ENCODE measurements at places on chromosomes 1 and 21. TPM values are rescaled to one million over a fixed set of nuclear protein-coding genes. Genes with fewer than 3 reads are reported as not detected.

The MIXL1 gene
- not detected for total RNA-seq

The RHBDL2 gene
- total RNA-seq = not detected

The GBP7 gene
- total RNA-seq = not detected

The SPRR3 gene
- total RNA-seq = 4.4 TPM

The FAM177B gene
- total RNA-seq = 14.9 TPM

The VSIG8 gene
- total RNA-seq = not detected

The CYP4A22 gene
- 0.47 TPM for total RNA-seq

The KAZN gene
- total RNA-seq = 25.5 TPM

The UFC1 gene
- 66.0 TPM for total RNA-seq

DNA sequence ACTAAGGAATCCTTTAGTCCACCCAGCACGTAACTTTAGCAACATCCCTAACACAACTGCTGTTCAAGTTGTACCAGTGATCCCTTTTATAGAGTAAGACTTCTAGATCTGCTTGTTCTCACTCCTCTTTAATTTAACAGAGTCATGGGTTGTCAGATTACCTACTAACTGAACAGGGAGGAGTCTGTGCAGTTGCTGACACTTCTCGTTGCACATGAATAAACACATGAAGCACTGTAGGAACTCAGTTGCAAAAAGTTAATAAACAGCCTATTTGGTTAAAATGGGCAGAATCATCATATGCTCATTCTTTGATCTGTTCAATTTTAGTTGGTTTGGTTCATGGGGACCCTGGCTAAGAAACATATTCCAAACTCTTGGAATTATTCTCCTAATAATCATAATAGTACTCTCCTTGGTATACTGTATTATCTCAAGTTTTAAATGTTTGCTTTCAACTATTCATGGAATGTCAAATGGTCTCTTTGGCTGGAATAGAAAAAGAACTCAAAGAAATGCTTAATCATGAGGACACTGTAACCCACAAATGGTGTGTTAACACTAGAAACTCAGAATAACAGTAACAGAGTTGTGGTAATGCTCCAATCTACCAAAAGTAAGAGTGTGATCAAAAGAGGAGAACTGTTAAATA lies 15.6 kb downstream of the PLPPR5 start:
- no peaks in the 10 kb centered on the region for H3K27me3 ChIP-seq
- no peaks in the 10 kb centered on the region for H3K4me1 ChIP-seq
- no peak overlapping the region for H3K27ac ChIP-seq
- H3K36me3 ChIP-seq = no peaks in the 10 kb centered on the region
- H3K4me3 ChIP-seq = no peak overlapping the region

- peak overlapping the region; percentile 68 for H3K27ac ChIP-seq
- H3K36me3 ChIP-seq = no peaks in the 10 kb centered on the region
- H3K4me1 ChIP-seq = peaks cover 34% of the 10 kb centered on the region
- no peak overlapping the region for H3K4me3 ChIP-seq
- no peaks in the 10 kb centered on the region for H3K27me3 ChIP-seq
Observed at GRCh38 chr21:33655588-33656221, 13.4 kb downstream of the ITSN1 start.

GRCh38 chr1:20723537-20724363 lies 5.9 kb upstream of the KIF17 start:
- DNase-seq = peak; percentile 44
- H3K4me3 ChIP-seq = no peak overlapping the region
- H3K4me1 ChIP-seq = no peaks in the 10 kb centered on the region
- no peak overlapping the region for H3K27ac ChIP-seq
- H3K27me3 ChIP-seq = no peaks in the 10 kb centered on the region
- no peaks in the 10 kb centered on the region for H3K36me3 ChIP-seq

DNA sequence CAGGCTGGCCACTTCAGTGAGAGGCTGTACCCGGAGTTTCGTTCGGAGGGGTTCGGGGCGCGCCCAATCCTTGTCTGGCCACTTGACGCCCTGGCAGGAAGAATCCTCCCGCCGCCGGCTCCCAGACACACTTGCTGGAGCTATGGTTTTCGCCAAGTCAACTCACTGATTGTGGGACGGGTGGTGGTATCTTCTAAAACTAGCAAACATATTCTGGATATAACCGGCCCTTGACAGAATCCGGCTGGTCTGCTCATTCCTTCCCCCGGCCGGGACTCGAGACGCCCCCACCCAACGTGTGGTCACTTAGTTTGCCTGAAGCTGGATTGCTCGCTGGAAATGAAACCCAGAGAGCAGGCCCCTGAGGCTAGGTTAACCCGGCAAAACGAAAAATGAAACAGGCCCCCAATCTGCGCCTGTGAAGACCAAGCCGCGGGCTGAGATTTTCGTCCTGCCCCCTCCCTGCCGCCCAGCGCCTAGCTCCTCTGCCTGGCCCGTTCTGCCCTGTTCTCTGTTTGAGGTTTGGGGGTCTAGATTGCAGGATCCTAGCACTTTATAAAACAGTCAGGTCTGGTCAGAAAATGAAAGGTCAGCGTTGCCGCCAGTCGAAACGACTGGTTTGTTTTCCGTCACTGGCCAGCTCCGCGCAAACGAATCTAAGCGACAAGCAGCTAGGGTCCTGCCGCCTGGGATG lies 4.6 kb downstream of the GFI1 start:
- peak overlapping the region; percentile 51 for H3K4me3 ChIP-seq
- H3K4me1 ChIP-seq = peaks cover 5% of the 10 kb centered on the region
- no peaks in the 10 kb centered on the region for H3K36me3 ChIP-seq
- H3K27me3 ChIP-seq = peaks cover 56% of the 10 kb centered on the region
- H3K27ac ChIP-seq = peak overlapping the region; percentile 88
- DNase-seq = no peak

DNA sequence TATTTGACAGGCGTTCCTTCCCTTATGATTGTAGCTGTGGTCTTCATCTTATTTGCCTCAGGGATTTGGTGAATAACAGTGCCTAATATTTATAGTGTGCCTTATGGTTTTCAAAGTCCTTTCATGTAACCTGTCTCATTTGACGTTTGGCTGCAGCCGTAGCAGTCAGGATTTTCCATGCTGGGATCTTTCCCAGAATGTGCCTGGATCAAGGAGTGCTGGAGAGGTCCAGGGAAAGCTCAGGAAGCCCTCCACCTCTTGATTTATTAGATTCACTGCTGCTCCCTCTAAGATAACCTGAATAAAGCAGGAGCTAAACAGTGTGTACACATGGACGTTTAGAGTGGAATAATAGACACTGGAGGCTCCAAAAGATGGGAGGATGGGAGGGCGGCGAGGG lies 5.2 kb downstream of the C1orf21 start:
- no peak overlapping the region for H3K4me3 ChIP-seq
- no peak for DNase-seq
- no peaks in the 10 kb centered on the region for H3K27me3 ChIP-seq
- H3K36me3 ChIP-seq = no peaks in the 10 kb centered on the region

- no peaks in the 10 kb centered on the region for H3K27me3 ChIP-seq
- no peak overlapping the region for H3K27ac ChIP-seq
- no peak for DNase-seq
- no peaks in the 10 kb centered on the region for H3K4me1 ChIP-seq
- H3K4me3 ChIP-seq = no peak overlapping the region
Observed at GRCh38 chr21:17602874-17603273, 9.8 kb downstream of the BTG3 start.

DNA sequence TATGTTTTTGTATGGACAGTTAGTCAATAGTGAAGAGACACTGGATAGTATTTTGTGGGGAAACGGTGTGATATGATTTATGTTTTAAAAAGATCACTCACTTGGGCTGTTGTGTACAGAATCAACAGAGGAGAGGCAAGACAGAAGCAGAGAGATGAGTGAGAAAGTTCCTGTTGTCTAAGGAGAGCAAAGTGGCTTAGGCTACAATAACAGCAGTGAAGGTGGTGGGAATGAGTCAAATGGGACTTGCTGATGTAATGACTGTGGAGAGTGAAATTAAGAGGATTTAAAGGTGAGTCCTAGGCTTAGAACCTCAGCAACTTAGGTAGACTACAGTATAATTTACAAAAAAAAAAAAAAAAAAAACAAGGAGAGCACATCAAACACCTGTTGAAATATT lies 169.2 kb upstream of the HP1BP3 start:
- H3K4me3 ChIP-seq = no peak overlapping the region
- no peak for DNase-seq
- H3K27ac ChIP-seq = no peak overlapping the region
- H3K27me3 ChIP-seq = no peaks in the 10 kb centered on the region
- no peaks in the 10 kb centered on the region for H3K4me1 ChIP-seq
- H3K36me3 ChIP-seq = no peaks in the 10 kb centered on the region

DNA sequence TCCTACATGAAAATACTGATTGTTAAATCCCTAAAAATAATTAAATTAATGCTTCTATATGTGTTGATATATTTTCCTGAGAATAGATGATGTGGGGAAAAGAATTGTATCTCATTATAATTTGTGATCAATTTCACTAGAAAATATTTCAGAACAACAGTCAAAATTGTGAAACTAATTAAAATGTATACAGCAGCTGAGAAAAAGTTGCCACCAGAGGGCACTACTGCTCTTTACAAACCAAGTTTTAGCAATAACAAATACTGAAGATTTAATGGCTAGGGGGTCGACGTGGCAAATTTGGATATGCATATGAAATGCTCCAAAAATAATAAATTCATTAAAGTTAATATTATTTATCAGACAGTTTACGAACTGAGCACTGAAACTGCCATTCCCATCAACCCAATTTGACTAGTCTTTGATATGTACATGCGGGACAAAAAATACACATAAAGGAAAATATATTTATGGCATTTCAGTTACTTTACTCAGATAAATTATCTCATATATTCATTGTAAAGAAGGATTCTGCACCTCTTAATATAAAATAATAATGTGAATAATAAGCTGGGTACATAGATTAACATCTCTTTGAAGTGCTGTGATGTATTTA lies 96.3 kb upstream of the TMPRSS15 start:
- H3K4me3 ChIP-seq = no peak overlapping the region
- no peaks in the 10 kb centered on the region for H3K4me1 ChIP-seq
- no peak overlapping the region for H3K27ac ChIP-seq
- H3K36me3 ChIP-seq = no peaks in the 10 kb centered on the region

DNA sequence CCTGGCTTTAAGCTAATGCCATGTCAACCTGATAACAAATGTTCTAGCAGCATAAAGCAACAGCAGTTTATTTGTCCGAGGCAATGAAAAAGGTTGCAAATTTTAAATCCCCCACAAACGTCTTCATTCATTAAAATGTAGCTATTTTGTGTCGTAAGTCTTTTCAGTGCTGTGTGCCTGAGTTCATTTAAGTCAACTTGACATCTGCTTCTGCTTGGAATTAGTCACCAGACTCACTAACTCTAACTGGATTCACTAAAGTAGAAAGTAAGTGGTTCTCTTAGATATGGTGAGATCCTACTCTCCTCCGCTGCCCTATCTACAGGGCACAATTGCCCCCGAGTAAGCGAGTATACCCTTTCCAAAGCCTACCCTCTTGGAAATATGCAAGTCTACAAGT lies 118.4 kb upstream of the CHRM3 start:
- H3K4me3 ChIP-seq = no peak overlapping the region
- H3K36me3 ChIP-seq = no peaks in the 10 kb centered on the region
- no peak for DNase-seq
- H3K27me3 ChIP-seq = no peaks in the 10 kb centered on the region
- no peak overlapping the region for H3K27ac ChIP-seq

DNA sequence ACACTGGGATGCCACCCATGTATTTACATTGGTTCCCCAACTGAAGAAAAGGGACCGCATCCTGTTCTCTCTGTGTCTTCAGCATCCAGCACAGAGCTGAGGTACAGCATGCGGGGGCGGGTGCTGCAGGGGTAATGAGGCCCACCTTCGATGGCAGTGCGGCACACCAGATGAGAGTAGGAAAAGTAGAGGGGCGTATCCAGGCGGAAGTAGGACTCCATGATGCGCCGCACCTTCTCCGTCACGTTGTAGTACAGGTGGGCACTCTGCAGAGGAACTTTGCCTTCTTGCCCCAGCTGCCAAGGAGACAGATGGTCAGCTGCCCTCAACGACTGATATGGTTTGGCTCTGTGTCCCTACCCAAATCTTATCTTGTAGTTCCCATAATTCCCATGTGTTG lies 10.0 kb upstream of the CLDN19 start:
- H3K4me1 ChIP-seq = no peaks in the 10 kb centered on the region
- H3K27me3 ChIP-seq = no peaks in the 10 kb centered on the region
- no peak for DNase-seq
- no peaks in the 10 kb centered on the region for H3K36me3 ChIP-seq

- H3K4me3 ChIP-seq = peak overlapping the region; percentile 89
- peak; percentile 74 for DNase-seq
- H3K4me1 ChIP-seq = peaks cover 28% of the 10 kb centered on the region
Observed at GRCh38 chr1:36321119-36321951, 2.1 kb downstream of the EVA1B start.

GRCh38 chr1:18652791-18653190 lies 22.1 kb downstream of the PAX7 start:
- H3K27ac ChIP-seq = no peak overlapping the region
- no peaks in the 10 kb centered on the region for H3K4me1 ChIP-seq
- no peak overlapping the region for H3K4me3 ChIP-seq
- no peaks in the 10 kb centered on the region for H3K36me3 ChIP-seq
- H3K27me3 ChIP-seq = no peaks in the 10 kb centered on the region

GRCh38 chr1:38328278-38329035 lies 281.9 kb upstream of the POU3F1 start:
- no peaks in the 10 kb centered on the region for H3K4me1 ChIP-seq
- H3K4me3 ChIP-seq = no peak overlapping the region
- no peak overlapping the region for H3K27ac ChIP-seq
- H3K36me3 ChIP-seq = no peaks in the 10 kb centered on the region
- DNase-seq = no peak

GRCh38 chr1:117678246-117678977 lies 72.6 kb downstream of the TENT5C start:
- H3K27ac ChIP-seq = no peak overlapping the region
- no peak for DNase-seq
- no peaks in the 10 kb centered on the region for H3K36me3 ChIP-seq
- no peak overlapping the region for H3K4me3 ChIP-seq

DNA sequence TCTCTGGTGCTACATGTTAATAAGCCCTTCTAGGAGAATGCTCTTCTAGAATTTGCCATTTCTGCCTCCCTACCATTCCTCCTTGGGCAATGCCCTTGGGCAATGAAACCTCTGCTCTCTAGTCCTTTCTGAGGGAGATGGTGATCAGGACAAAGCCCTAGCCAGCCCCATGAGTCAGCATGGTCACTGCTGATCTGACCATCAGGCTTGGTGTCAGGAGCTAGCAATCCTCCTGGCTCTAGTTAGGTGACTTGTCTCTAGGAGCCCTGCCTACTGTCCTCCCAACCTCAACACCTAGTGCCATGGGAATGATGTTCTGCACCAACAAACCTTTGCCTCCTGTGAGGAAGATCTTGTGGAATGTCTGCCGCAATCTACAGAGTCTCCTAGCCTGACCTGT lies 89.8 kb downstream of the NMNAT2 start:
- DNase-seq = no peak
- no peak overlapping the region for H3K4me3 ChIP-seq
- H3K27me3 ChIP-seq = no peaks in the 10 kb centered on the region
- H3K27ac ChIP-seq = no peak overlapping the region
- H3K36me3 ChIP-seq = no peaks in the 10 kb centered on the region

GRCh38 chr1:110916669-110917306 lies 43.8 kb downstream of the CD53 start:
- H3K36me3 ChIP-seq = no peaks in the 10 kb centered on the region
- DNase-seq = no peak
- H3K27ac ChIP-seq = no peak overlapping the region
